ENCODE measurements at places on chromosomes 7 and 10. TPM values are rescaled to one million over a fixed set of nuclear protein-coding genes. Genes with fewer than 3 reads are reported as not detected.

The FANK1 gene
- total RNA-seq = 6.8 TPM

The SAP25 gene
- total RNA-seq = not detected

The NKX6-2 gene
- not detected for total RNA-seq

The GLI3 gene
- total RNA-seq = 1.8 TPM

The C10orf143 gene
- not detected for total RNA-seq

The ATP6V1F gene
- 168 TPM for total RNA-seq

The NKX1-2 gene
- not detected for total RNA-seq

The PRPS1L1 gene
- total RNA-seq = not detected

The SPDYE6 gene
- total RNA-seq = not detected

The GRM3 gene
- total RNA-seq = not detected

The VIM gene
- 4,793 TPM for total RNA-seq
